ENCODE measurements at places on chromosomes 2 and 18.
A peak's percentile ranks its signal among the peaks of the same experiment; 100 is the strongest.

- no peak for DNase-seq
Observed at GRCh38 chr2:230358305-230358704, 31.3 kb downstream of the SP140L start.

DNA sequence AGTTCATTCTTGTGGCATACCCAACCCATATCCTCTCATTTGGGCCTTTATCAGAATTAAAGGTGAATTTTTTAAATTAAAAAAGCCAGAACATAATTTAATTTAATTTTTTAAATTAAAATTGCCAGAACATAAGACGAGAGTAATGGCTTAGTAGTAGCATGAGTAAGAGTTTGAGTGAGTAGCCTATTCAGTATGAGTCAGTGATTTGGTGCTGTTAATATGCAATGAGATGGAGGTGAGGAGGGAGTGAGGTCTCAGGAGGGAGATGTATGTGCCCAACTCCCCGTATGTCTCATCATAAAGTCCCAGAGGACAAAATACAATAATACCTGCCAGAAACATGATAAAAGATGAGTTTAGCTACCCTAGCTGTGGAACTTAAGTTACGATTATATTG is 115.3 kb upstream of the THOC1 start:
- no peak for DNase-seq

DNA sequence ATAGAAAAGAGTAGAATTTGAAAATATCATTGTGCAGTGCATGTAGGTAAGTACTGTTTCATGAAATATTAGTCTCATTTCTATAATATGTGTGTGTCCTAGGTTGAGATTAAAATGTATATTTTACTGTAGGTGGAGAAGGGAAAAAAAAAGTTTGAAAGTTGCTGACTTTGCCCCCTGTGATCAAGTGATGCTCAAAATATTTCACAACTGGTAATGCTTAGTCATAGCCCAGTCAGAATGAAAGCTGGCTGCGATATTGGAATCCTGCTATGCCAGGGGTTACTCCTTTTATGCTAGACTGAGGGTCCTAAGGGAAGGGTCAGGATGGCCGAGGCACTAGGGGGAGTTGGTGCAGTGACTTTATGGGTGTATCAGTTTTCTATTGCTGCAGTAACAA is 19.5 kb upstream of the CFAP36 start:
- no peak for DNase-seq

- DNase-seq = no peak
Observed at GRCh38 chr2:84175340-84175739, 283.7 kb downstream of the SUCLG1 start.

DNA sequence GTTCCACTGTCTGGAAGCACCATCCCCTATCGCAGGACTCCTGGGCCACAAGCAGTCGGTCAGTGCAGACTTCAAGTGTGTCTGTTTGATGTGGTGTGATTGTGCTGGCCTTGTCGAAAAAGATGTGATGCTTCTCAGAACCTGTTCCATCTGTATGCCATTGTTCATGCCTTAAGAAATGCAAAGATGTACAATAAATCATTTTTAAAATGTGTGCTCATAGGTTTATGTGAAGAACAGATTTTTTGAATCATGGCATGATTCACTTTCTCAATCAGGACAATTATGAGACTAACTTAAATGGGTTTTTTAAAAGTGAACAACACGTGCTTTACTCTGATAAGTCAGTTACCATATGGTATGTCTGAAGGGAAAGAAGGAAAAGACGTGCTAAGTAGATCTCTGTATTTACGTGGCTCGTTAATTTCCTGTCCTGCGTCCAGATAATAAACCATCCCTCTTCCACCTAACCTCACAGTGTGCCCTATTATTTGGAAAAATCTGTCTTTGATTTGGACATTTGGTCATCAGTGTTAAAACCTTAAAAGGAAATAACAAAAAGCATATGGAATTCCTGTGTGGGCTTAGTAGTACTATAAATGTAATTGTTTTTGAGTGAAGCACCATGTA is 54.9 kb downstream of the PRKRA start:
- no peak for DNase-seq

- DNase-seq = peak; percentile 63
Observed at GRCh38 chr2:72148837-72149555, 1.3 kb upstream of the CYP26B1 start.

Data from mucosa of descending colon (tissue), 3 donors.